Activated gamma-delta T cell treated with Interleukin-2 at 50 U/mL for 16 hours (primary cell): ENCODE measurements at places on chromosomes 5 and 9.

GRCh38 chr5:84383296-84383815, 1.3 kb downstream of the EDIL3 start:
- DNase-seq = no peak

GRCh38 chr5:52010454-52010853, 627.2 kb downstream of the ISL1 start:
- no peak for DNase-seq

DNA sequence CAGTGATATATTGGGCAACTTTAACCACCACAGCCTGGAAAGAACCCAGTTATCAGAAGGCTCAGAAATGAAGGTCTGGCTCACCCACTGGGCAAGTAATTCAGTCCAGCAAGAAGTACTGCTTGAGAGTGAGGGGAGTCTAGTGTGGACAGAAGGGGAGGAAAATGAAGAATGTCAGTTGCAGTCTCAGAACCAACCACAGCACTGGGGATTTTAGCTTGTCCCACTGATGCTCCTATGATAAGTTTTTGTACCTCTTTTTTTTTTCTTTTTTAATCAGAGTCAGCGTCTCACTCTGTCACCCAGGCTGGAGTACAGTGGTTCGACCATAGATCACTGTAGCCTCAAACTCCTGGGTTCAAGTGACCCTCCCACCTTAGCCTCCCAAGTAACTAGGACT, 9.4 kb upstream of the CD72 start:
- DNase-seq = no peak

DNA sequence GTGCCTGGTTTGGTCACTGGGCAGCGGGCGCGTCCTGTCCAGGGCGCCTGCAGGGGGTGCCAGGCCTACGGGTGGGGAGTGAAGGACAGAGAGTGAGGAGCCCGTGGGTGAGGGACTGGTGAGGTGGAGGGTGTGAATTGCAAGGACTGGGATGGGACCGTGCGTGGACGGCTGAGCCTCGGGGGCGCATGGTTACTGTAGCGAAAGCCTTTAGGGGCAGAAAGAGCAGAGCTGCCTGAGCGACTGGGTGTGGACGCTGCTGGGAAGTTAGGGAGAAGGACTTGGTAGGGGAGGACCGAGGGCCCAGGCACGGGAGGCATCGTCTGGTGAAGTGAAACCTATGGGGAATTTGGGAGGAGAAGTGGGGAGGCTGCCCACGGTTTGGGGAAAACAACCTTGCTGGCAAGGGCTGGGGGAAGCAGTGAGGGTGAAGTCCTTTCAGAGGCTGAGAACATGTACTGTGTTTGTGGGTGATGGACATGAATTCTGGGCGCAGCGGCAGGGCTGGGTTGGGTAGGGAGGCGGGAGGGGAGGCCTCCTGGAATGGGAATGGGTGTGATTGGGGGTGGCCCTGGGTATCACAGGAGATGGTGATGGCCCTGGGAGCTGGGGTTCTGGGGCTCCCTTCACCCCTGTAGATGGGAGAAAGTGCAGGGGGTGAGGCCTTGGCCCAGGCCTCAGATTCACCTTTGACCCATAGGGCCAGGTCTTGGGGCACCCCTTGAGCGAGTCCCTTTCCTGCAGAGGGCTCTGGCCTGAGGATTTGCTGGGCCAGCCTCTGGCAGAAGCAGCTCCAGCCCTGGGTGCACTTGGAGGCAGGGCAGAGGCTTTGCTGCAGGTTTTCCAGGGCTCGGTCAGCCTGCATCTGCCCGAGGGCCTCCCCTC, 1.7 kb upstream of the TOR4A start:
- no peak for DNase-seq

DNA sequence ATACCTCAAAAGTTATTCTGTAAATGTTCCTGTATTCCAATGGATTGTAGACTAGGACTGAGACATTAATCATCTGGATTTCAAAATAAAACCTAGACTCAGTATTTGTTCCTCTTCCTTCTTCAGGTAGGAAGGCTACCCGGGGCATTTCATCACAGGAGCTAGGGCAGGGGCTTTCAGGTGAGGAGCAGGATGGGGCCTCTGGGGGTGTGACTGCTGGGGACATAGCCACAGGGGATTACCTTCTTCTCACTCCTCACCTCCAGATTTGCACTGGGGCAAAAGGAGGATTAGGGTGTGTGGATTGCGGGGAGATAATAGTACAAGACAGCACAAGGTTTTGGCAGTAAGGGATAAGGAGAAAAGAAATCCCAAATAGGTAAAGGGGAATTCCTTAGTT, 37.9 kb upstream of the SRP19 start:
- DNase-seq = no peak

- no peak for DNase-seq
These were observed 5.8 kb downstream of the EXOC3 start for GRCh38 chr5:448766-449090.

- DNase-seq = peak; percentile 53
These were observed 750 bp upstream of the NPR2 start for GRCh38 chr9:35790385-35791296.

- DNase-seq = no peak
These were observed 432.8 kb upstream of the PTPRD start for GRCh38 chr9:11045589-11045988.

GRCh38 chr5:132281856-132282614, 12.2 kb upstream of the SLC22A4 start:
- DNase-seq = no peak

DNA sequence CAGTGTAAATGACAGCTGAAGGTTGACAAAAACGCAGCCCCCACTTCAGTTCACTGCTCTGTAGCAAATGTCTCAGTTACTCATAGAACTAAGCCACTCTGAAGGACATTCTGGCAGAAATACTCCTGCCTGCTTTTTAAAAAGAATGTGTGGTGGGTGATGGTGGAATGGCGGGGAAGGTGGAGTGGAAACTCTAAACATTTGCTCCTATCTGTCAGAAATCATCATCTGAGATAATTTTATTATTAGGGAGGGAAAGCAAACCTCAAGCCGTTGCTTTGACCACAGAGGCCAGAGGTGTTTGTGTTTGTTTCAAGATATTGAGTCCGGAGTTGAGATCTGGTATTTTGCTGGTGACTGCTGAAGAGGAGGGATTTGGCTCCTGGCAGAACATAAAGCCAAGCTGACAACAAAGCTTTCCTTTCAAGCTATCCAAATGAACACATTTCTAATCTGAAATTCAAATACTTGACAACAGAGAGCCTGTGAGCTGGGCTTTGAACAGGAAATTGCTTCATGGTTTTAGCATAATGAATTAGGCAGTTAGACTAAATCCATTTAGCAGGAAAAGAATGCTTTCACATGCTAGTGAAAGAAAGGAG, 362.7 kb downstream of the CSNK1G3 start:
- DNase-seq = no peak

DNA sequence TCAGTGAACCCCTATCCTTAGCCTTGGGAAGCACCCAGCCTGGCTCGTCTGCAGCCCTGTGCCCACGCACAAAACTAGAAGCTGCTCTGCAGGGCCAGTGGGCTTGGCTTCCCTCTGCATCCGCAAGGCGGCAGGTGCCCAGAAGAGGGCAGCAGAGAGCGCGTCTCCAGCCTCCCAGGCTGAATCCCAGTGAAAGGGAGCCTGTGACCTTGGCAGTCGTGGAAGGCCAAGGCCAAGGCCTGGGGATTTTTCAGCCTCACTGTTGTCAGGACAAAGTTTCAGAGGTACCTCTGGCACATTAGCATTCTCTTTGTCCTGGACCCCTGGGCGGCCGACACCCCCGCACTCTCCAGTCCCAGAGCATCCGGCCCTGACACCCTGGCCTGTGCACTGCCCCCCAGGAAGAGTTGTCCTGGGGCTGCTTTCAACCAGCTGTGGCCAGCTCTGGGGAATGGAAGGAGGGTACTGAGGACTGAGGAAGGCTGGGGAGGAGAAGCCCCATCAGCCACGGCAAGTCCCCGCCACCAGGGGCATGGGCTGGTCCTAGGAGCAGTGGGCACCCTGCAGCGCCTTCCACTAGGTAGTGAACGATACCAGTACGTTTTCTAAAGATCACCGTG, 63.6 kb upstream of the IL17B start:
- peak; percentile 68 for DNase-seq
